CD14-positive monocyte (primary cell): ENCODE measurements at places on chromosomes 12 and 14. TPM values are rescaled to one million over a fixed set of nuclear protein-coding genes. Genes with fewer than 3 reads are reported as not detected.
A peak's percentile ranks its signal among the peaks of the same experiment; 100 is the strongest.

DNA sequence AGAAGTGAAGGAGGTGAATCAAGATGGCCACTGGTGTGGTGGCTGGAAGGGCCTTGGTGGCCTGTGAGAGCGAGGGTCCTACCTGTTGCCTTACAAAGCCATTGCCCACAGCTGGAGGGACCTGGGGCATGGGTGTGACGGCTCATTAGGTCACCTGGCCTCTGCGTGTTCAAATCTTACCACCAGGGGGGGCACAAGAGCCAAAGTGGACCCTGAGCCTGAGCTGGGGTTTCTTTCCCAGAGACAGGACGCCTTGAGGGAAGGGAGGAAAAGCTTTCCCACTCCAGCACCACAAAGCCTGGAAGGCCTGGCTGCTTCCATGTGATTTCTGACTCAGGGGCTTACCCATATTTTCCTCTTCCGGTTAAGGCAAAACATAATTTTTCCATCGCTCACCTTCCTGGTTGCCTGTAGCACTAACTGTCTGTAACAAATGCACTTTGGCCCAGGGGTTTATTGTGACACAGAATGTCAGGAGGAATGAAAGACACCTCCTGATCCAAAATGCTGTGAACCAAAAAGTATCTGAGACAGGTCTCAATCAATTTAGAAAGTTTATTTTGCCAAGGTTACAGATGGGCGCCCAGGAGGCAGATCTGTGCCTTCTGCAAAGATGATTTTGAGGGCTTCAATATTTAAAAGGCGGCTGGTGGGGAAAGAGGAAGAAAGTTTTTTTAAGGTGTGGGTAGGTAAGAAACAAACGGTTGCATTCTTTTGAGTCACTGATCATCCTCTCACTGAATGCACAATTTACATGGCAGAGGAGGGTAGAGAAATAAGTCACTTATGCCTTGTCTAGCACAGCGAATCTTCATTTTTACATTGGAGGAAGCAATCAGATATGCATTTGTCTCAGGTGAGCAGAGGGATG lies 4.3 kb upstream of the CD9 start:
- DNase-seq: peak; percentile 47

GRCh38 chr14:31205681-31206535 lies 1.7 kb downstream of the HECTD1 start:
- no peak for DNase-seq

- peak; percentile 36 for DNase-seq
Measured at GRCh38 chr12:46266382-46266791, 2.5 kb downstream of the SLC38A1 start.

DNA sequence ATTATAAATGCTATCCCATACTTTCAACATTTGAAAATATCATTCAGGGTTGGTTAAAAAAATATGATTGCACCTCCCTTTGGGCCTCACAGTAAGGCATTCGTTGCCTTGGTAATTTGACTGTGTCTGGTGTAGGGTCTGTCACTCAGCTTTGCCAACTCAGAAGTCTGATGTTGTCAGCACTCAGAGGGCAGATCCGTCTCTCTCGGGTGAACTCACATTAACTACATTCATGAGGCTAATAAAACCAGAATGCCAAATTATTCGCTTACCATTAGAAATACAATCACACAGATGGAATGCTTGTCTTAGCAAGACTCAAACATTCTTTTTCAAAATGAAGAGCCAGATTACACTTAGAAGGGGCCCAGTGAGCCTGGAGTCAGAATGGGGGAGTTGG lies 53.0 kb downstream of the NPAS3 start:
- DNase-seq: no peak

DNA sequence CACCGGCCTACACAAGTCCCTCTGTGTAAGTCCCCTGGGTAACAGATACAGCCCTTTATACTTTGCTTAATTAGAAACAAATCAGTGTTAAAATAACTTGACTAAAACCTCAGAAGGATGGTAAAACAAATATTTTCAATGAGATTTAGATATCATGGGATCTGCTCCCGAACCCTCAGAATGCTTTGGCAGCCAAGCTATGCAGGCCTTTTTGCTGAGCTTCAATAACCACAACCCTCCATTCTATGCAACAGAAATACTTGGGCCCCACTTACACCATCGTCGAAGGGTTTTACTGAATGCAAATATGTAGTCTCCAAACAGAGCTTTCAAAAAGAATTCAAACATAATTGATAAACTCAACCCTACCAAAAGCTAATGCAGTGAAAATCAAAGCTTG lies 29.3 kb upstream of the PITPNM2 start:
- no peak for DNase-seq

- DNase-seq: peak; percentile 49
Measured at GRCh38 chr14:22973217-22974032, 8.9 kb downstream of the AJUBA start.

GRCh38 chr14:30389134-30389876 lies 169.7 kb upstream of the G2E3 start:
- no peak for DNase-seq

DNA sequence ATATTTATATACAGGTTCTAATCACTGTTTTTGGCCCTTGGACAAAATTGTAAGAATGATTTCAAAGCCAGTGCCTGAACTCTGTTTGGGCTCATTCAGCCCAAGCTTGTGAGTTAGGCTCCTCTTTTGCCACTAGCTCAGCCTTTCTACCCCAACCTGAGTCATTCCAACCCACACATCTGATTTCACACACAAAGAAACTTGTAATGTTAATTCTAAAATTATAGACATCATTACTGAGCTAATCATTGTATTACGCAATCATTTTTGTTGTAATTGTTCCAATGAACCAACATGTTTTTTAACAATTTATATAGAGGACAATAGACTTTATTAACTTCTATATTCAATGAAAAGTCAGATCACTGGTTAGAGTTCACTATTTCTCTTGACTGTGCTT lies 441.1 kb downstream of the ETNK1 start:
- DNase-seq: no peak

DNA sequence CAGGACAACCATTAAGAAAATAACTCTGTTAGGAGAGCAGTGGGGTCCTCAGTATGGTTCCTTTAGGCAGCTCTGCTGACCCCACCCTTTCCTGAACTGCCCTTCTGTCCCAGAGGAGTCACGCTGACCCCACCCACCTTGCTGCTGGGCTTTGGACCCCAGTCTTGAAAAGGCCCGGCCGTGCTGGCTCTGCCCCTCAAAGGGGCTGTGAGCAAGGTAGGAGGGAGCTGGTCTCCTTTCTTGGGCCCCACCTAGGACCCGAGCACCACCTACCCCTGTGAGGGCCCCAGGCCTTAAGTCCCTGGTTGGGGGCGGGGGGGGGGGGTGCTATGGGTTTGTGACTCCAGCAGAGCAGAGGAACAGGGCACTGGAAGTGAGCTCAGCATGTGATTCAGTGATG lies 171.1 kb downstream of the MON2 start:
- DNase-seq: no peak

DNA sequence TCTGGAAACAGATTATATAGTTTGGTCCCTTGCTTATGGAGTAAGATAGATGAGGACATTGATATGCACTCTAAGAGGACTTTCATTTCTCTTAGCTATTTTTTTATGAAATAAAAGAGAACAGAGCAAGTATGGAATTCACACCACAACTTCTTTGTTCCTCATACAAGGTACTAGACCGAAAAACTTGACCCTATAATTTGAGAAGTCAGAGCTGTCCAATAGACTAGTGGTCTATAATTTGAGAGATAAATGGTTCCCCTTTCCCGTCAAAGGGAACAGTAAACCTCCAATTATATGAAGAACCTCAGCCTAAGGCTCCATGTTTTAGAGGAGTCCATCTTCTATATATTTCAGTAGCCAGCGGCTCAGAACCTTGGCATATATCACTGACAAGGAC lies 58.5 kb upstream of the HIF1A start:
- DNase-seq: peak; percentile 14

GRCh38 chr12:132618683-132619043 lies at the start of gene P2RX2:
TSS of gene P2RX2 (plus strand) at chr12:132618776. CDS start at chr12:132618817, 41 bp downstream.
- DNase-seq: no peak

DNA sequence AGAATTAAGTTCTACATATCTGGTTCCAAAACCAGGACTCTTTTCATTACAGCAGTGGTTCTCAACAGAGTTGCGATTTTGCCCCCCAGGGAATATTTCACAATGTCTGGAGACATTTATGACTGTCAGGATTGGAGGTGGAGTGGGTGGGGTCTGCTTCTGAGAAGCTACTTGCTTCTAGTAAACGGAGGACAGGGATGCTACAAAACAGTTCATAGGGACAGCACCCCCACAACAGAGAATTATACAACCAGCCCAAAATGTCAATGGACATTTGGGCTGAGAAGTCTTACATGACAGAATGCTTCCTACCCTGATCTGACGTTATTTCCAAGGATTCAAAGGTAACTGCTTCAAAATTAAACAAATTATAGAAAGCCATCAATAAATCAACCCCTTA lies 739 bp upstream of the SPATA7 start:
- no peak for DNase-seq

DNA sequence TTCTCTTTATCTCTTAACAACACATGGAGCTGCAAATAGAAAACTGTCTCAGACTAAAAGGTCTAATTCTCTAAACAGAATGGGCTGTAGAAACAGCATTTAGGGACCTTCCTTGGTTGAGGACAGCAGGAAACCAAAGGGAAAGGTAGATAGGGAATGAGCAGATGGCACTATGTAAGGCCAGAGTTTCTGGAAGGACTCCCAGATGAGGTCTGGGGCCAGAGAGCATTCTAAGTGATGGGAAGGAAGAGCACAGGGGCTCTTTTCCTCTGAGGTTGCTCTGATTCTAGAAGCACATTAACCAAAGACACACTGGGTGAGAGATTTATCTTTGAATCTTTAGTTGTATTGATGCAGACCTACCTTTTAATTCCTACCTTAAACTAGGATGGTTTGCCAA lies 79.4 kb downstream of the TPH2 start:
- DNase-seq: no peak

GRCh38 chr12:47021298-47021697 lies 58.1 kb upstream of the PCED1B start:
- peak; percentile 47 for DNase-seq

DNA sequence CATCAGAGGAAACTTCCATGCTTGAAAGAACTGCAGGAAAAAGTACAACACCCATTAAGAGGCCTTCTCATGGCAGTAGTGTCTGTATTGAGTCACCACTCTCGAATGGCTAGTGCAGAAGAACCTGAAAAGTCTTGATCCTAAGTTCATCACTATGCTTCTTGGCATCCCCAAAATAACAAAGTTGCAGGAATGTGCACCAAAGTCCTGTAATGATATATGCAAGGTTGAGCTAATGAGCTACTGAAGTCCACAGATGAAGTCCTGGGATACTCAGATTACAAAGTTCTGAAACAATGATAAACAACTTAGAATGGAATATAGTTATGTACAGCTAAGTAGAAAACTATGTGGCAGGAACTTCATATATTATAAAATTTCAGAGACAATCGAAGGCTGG lies 545.4 kb downstream of the FOXG1 start:
- DNase-seq: no peak

- no peak for DNase-seq
Measured at GRCh38 chr14:44652640-44653039, 145.6 kb upstream of the FSCB start.

- no peak for DNase-seq
Measured at GRCh38 chr12:6700646-6701051, at the start of gene PIANP. TSS of gene PIANP (minus strand) at chr12:6700815. CDS start at chr12:6698061, 2,754 bp downstream.

GRCh38 chr12:82299319-82300025 lies 58.7 kb downstream of the CCDC59 start:
- DNase-seq: no peak

- no peak for DNase-seq
Measured at GRCh38 chr12:89651192-89651591, 57.4 kb downstream of the ATP2B1 start.

DNA sequence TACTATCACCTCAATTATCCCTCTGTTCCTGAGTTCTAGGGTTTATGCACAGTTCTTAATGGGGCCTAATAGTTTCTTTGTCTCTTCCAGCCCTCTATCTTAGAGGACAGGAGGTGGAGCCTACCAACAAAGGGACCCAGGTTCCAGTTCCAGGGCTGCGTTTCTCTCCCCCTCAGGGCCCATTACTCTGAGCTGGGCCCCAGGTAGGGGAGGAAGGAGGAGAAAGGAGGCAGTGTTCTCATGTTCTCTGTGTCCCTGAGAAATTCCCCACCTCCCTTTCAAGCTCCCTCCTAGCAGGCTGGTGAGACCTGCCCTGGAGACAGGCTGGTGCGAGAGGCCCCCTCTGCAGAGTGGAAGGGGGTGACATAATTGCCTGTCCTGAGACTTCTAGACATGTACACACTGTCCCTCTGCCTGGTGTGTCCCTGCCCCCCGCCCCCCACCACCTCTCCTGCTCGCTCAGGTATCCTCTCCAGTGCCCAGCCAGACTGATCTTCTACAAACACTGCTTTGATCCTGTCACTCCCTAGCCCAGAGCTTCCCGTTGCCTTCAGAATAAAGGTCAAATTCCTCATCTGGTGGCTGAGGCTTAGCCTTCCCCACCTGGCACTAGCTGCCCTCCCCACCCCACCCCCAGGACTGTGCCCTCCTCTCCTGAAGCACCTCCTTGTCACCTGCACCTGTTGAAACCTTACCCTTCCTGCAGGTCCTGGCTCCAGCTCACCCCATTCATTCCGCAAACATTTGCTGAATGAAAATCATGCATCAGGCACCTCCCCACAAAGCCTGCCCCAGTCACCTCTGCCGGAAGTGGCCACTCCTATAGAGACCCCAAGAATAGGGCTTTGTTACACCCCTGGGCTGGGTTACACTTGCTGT lies 21.1 kb upstream of the KRT8 start:
- no peak for DNase-seq

GRCh38 chr14:77800814-77801213 lies 905 bp downstream of the ADCK1 start:
- no peak for DNase-seq

DNA sequence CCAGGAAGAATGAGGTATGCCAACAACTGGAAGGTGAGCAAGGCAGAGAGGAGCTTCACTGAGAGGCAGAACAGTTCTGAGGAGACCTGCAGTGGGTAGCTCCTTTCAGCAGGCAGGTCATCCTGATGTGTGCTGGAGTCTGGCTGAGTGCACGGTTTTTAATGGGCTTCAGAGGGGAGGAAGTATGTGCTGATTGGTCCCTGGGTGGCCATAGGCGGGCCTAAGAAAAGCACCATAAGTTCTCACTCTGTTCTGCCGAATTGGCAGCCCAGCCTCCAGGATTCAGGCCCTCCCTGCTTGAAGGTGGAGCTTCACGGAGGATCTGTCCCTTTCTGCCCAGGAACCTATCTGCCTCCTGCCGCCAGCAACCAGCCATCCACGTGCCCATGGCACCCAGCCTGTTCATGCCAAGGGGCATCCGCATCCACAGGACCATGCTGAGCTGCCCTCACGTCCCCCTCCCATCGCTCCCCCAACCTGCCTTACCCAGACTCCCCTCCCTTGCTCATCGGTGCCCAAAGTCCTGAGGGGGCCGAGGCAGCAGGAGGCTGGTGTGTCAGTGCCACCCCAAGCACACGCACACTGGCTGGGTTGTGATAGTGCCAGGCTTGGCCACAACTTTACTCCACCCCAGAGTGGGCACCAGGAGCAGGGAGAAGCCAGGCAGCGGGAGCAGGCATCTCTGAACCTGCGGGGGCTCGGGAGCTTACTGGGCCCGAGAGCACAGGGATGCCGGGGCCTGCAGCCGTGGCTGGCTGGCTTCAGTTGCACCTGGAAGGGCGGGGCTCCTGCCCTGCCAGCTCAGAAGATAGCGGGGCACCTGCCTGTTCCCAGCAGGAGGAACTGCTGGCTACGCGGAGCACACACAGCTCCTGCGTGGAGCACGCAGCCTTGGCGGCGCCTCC lies 608.4 kb upstream of the FOXG1 start:
- DNase-seq: no peak

SLC7A8 gene
- polyA plus RNA-seq: 0.05 and 0.11 TPM in 2 replicates

TAS2R42 gene
- polyA plus RNA-seq: not detected

OR11G2 gene
- polyA plus RNA-seq: not detected

ATP6V1D gene
- polyA plus RNA-seq: 122 TPM

TAS2R46 gene
- polyA plus RNA-seq: not detected

MYO1H gene
- polyA plus RNA-seq: not detected in 2 replicates

C1QL4 gene
- not detected for polyA plus RNA-seq
